ENCODE measurements at places on chromosomes 4 and X. TPM values are rescaled to one million over a fixed set of nuclear protein-coding genes. Genes with fewer than 3 reads are reported as not detected.
A peak's percentile ranks its signal among the peaks of the same experiment; 100 is the strongest.

Gene MEPE
- total RNA-seq, result 0.07 TPM

Gene GATA1
- not detected for total RNA-seq

- H3K4me3 ChIP-seq, result no peak overlapping the region
- no peak for DNase-seq
- H3K27me3 ChIP-seq, result no peaks in the 10 kb centered on the region
- no peaks in the 10 kb centered on the region for H3K36me3 ChIP-seq
- H3K4me1 ChIP-seq, result no peaks in the 10 kb centered on the region
Observed at GRCh38 chr4:100891808-100892207, 374.0 kb upstream of the EMCN start.

DNA sequence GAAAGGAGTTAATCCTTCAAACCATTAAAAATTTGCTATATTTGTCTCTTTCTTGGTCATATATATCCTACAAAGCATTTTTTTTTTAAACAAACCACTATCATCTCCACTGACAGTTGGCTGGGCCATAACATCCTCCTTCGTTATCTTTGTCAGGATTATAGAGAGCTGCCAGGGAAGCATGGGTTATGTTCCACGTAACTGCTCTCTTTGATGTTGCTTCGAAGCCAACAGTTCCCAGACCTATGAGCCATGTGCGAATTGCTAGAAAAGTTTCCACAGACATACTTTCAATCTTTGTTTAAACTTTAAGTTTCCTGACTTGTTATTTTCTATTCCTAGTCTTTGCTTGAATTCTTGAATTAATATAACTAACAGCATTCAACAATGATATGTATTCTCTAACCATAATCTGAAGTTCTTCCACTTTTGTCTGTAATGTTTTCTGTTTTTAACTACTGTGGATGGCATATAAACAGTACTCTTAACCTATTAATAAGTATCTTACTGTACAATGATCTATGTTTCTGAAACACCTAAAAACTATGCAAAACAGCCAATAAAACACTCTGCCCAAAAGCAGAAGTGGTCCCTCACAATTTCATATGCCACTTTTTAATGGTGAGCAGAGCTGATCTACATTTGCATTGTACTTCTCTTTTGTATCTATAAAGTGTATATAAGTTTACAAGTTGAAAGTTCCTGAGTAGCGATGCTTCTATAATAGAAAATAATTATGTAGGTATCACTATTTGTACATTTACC lies 37.9 kb downstream of the EREG start:
- no peak overlapping the region for H3K4me3 ChIP-seq
- no peaks in the 10 kb centered on the region for H3K4me1 ChIP-seq
- no peaks in the 10 kb centered on the region for H3K27me3 ChIP-seq

Gene NR3C2
- total RNA-seq, result 8.7 TPM

GRCh38 chr4:176910646-176911045 lies 117.9 kb upstream of the VEGFC start:
- no peaks in the 10 kb centered on the region for H3K36me3 ChIP-seq
- no peaks in the 10 kb centered on the region for H3K4me1 ChIP-seq
- H3K4me3 ChIP-seq, result no peak overlapping the region
- H3K27ac ChIP-seq, result no peak overlapping the region

- H3K36me3 ChIP-seq, result no peaks in the 10 kb centered on the region
- no peak for DNase-seq
- H3K4me3 ChIP-seq, result no peak overlapping the region
- H3K4me1 ChIP-seq, result no peaks in the 10 kb centered on the region
Observed at GRCh38 chrX:152881289-152881688, 16.6 kb upstream of the ZNF185 start.

DNA sequence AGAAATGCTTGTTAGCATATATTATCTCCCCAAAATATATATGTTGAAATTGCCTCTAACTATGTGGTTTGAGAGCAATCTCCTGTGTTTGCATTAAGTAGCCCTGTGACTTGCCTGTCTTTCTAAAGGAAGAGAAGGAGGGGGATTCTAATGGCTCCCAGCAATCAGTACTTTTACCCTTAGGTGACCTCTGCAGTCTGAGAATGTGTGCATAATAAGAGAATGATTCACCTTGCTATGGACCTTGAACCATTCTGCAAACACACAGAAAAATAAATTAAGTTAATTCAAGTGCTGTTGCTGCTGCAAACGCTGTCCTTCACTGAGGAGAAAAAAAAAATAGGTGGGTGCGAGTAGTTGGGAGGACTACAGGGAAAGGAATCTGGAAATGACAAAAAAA lies 322.2 kb downstream of the IQCM start:
- H3K4me3 ChIP-seq, result no peak overlapping the region
- H3K27ac ChIP-seq, result no peak overlapping the region
- no peaks in the 10 kb centered on the region for H3K4me1 ChIP-seq
- H3K36me3 ChIP-seq, result no peaks in the 10 kb centered on the region
- peak; percentile 52 for DNase-seq
- no peaks in the 10 kb centered on the region for H3K27me3 ChIP-seq

DNA sequence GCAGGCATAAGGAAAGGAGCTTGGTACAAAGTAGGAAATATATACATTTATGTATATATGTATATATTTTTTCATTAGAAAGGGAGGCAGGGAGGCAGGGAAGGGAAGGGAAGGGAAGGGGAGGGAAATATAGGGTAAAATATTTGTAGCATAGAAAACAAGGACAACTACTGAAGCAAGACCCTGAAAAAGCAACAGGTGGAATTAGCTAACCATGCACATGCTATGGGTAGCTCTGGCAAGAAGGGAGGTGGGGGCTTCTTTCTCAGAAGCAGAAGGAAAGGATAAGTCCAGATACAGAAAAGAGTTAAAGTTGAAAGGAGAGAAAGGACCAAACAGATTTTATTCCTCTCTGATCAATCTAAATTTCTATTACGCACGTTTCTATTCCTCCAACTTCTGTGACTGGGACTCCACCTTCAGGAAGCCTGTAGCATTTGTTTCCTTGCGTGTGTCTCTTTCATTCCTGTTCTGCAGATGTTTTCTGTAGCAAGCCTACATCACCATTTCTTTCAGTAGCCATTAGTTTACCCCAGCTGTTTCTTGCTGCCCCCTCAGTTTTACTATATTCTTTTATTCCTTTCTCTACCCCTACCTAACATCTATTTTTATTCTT lies 82.9 kb downstream of the OR13H1 start:
- H3K4me3 ChIP-seq, result no peak overlapping the region
- H3K36me3 ChIP-seq, result no peaks in the 10 kb centered on the region
- H3K27me3 ChIP-seq, result no peaks in the 10 kb centered on the region
- no peaks in the 10 kb centered on the region for H3K4me1 ChIP-seq

- no peaks in the 10 kb centered on the region for H3K36me3 ChIP-seq
- peak; percentile 69 for DNase-seq
- H3K27ac ChIP-seq, result peak overlapping the region; percentile 85
- peak overlapping the region; percentile 88 for H3K4me3 ChIP-seq
Observed at GRCh38 chr4:78057600-78058550, 752 bp downstream of the FRAS1 start.

Gene UBA6
- 96.1 TPM for total RNA-seq

Gene SPATA18
- 12.3 TPM for total RNA-seq

Gene DBET
- not detected for total RNA-seq

GRCh38 chr4:68589790-68590189 lies 13.7 kb upstream of the UGT2B17 start:
- H3K4me1 ChIP-seq, result no peaks in the 10 kb centered on the region
- H3K27me3 ChIP-seq, result no peaks in the 10 kb centered on the region
- no peaks in the 10 kb centered on the region for H3K36me3 ChIP-seq

Gene AVPR2
- total RNA-seq, result not detected

Gene COX7B2
- total RNA-seq, result not detected
